ENCODE measurements at places on chromosomes 2 and 18.

GRCh38 chr2:147572622-147573021 lies 272.2 kb upstream of the ACVR2A start:
- peak; percentile 49 for DNase-seq

DNA sequence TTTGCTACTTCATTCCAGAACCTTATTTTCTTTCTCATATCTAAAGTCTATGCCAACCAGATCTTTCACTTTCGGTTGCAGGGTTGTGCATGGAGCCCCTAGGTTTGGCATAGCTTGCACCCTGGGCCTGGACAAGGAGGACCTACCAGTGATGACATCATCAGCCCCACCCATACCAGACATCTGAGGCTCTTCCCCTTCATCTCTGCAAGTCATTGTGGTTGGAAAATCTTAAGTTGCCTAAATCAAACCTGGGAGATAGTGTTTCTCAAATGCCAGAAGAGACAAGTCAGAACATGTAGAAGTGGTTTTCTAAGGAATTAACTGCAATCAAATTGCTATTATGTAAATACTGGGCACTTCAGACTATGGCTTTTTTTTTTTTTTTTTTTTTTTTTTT lies 363.3 kb downstream of the ZNF516 start:
- no peak for DNase-seq

DNA sequence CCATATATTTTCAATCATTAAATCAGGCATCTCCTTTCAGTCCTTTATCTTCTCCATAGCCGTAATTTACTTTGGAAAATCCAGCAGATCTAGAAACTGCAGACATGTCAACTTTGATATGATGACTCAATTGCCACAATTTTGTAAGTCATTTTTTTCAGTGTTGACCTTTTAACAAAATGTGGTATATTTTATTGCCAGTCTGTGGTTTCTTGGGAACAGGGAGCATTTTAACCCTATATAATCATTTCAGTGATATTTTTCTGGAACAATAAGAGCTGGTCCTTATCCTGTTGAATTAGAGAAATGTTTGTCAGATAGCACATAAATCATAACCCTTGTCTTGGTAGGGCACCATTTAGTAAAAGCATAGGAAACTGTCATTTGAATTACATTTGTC lies 90.9 kb upstream of the UBXN4 start:
- no peak for DNase-seq

DNA sequence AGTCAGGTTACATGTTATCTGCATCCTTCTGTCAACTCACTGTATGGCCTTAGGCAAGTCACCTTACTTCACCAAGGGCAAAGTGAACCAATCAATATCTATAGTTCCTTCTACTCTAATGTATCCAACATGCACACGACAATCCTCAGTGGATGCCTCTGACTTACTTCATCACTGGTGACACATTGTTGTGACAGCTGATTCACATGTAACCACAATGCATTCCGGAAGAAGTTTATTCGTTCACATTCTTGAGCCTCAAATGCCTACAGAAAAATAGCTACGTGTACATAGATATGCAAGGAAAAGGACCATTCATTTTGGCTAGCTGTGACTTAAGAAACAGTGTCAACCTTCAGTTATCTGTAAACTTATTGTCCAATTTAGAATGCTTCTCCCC lies 26.3 kb upstream of the EPG5 start:
- peak; percentile 11 for DNase-seq

DNA sequence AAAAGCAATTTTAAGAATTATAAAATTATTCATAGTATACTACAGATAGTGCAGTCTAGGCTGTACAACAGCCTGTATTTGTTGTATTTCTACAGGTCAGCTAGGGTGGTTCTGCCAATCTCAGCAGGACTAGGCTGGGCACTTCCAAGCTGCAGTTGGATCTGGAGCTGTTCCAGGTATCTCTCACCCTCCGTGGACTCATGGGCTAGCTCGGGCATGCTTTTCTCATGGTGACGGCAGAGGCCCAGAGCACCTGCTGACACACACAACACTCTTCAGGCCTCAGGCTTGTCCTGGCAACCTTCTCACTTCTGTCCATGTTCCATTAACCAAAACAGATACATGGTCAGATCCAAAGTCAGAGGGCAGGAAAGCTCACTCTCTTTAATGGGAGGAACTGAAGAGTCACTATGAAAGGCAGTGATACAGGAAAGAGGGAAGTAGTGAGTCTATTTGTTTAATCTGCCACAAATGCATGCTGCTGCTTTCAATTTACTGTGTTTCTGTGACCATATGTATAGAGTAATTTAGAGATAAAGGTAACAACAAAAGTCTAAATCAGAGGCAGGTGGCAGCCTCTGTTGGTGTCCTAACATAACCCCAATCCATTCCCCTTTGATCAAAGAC lies 462.4 kb upstream of the ACVR2A start:
- no peak for DNase-seq

DNA sequence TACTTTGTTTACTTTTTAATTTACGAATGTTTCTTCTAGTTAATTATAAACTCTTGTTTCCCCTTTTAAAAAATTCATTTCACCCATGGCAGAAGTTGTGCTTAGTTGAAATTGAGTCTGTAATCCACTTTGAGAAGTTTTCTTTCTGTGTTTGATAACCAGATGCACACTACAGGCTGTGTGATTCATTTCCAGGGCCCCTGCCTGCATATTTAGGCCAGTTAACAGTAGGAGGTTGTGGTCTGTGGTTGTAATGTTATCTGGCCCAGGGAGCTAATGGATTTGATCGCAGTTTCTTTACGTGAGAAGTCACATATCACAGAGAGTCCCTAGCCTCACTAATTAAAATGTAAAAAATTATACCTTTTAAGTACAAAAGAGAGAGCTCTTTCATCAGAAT lies 3.3 kb downstream of the CDH7 start:
- no peak for DNase-seq

DNA sequence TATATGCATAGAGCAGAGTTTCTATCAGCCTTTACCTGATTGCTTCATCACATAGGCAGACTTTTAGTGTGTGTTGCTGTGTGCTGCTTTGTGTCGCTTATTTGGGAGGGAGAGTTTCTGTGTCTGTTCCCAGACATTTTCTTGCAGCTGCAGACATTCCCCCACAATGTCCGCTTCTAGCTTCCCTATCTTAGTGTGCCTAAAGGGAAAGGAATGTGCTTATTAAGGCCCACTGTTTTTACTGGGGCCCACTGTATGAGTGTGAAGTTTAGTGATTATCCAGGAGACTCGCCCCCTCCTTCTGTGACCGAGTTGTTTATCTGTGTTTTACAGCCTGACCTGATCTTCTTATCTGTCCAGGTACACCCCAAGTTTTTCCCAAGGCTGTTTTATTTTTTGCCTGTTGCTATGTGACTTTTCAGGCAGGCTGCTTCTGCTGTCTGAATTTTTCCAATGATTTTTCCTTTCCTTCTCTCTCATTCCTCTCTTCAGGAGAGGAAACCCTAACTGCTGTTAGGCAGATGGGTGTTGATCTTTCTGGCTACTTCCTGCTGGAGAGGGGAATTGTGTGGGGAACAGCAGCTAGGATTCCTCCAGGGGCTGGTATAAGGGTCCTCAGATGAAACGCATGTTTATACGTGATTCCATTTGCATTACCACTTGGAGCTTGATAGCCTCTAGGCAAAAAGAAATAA lies 47.6 kb downstream of the STK17B start:
- DNase-seq: peak; percentile 74

- no peak for DNase-seq
Measured at GRCh38 chr2:130740671-130741070, 11.8 kb downstream of the GPR148 start.

DNA sequence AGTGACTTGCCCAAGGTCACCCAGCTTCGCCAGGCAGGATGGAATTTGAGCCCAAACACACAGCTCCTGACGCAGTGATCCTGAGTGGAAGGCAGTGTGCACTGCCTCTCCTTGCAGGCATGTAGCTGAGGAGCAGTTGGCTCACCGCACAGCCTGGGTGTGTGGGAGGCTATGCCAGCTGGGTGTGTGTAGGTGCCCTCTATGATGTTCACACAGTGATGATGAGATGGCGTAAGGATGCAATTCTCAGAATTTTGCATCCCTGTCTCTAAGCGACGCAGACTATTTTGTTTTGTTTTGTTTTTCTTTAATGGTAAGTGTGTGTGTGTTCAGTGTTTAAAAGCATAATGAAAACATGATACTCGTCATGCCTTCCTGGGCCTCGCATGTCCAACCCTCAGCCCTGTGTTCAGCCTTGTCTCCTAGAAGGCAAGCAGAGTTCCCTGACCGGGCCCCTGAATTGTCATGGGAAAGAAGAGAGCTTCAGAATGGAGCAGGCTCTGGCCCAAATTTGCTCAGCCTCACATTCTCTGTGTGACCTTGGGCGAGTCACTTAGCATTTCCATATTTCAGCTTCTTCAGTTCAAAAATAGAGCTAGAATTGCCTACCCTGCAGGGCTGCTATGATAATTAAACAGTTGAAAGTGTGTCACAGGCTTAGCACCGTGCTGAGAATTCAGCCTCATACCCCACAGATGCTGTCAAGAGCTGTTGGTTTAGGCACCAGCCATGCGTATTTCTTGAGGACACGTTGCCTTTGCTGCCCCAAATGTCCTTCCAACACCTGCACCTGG lies 603.6 kb upstream of the RAB6C start:
- no peak for DNase-seq

DNA sequence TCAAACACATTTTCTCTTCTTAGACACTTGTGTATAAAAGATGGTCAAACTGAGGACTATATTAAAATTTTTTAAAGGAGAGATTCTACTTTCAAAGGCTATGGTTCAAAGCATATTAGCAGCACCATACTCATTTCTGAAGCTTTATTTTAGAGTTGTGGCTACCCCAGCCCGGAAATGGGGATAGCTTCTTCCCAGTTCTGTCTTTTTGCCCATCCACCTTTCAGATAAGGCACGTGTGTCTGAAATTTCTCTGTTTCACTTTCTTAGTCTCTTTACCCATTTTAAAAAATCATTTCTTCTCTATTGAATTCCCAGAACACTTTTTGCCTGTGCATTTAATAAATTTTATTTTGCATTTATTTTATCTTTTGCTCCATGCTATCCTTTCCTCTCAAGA lies 431.5 kb downstream of the RNF144A start:
- no peak for DNase-seq

Measured in NCI-H226 (cell line).